ENCODE measurements at places on chromosomes 11 and 22. TPM values are rescaled to one million over a fixed set of nuclear protein-coding genes. Genes with fewer than 3 reads are reported as not detected.

Gene CCDC87
- total RNA-seq: 0.28 TPM

Gene TSGA10IP
- total RNA-seq: not detected

Gene SLC22A25
- total RNA-seq: not detected

Gene SUN2
- 48.8 TPM for total RNA-seq

Gene MYOD1
- not detected for total RNA-seq

Gene ANKK1
- total RNA-seq: under 0.01 TPM

Gene TRPM5
- not detected for total RNA-seq

Gene UBQLN3
- total RNA-seq: under 0.01 TPM

Gene PTPN5
- total RNA-seq: not detected

Gene CNTF
- total RNA-seq: 1.2 TPM
